ENCODE measurements at places on chromosomes 7 and 10.

GRCh38 chr10:119536508-119537025 lies 6.0 kb downstream of the RGS10 start:
- no peak for DNase-seq

GRCh38 chr7:142745745-142746144 lies 3.5 kb upstream of the PRSS1 start:
- DNase-seq: no peak

- DNase-seq: no peak
Observed at GRCh38 chr10:10492420-10492819, 525.3 kb upstream of the CELF2 start.

DNA sequence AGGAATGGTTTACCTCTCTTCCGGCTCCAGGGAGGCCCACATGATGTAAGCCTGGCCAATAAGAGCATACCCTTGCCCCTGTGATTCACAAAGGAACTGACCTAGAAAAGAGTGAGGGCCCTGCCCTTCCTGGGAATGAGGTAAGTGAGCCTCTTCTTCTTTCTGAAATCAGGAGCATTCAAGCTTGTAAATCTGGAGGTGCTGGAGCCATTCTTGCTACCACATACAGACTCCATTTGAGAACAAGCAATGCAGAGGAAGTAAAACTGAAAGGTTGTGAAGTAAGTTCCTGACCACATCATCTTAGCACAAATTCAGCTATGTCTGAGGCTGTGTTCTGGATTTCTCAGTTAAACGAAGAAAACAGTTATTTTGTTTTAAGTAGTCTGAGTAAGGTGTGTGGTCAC lies 132.2 kb downstream of the CD36 start:
- DNase-seq: no peak

- DNase-seq: no peak
Observed at GRCh38 chr7:111708072-111708471, 145.8 kb upstream of the IMMP2L start.

GRCh38 chr7:151806952-151807775 lies 69.8 kb downstream of the PRKAG2 start:
- no peak for DNase-seq

DNA sequence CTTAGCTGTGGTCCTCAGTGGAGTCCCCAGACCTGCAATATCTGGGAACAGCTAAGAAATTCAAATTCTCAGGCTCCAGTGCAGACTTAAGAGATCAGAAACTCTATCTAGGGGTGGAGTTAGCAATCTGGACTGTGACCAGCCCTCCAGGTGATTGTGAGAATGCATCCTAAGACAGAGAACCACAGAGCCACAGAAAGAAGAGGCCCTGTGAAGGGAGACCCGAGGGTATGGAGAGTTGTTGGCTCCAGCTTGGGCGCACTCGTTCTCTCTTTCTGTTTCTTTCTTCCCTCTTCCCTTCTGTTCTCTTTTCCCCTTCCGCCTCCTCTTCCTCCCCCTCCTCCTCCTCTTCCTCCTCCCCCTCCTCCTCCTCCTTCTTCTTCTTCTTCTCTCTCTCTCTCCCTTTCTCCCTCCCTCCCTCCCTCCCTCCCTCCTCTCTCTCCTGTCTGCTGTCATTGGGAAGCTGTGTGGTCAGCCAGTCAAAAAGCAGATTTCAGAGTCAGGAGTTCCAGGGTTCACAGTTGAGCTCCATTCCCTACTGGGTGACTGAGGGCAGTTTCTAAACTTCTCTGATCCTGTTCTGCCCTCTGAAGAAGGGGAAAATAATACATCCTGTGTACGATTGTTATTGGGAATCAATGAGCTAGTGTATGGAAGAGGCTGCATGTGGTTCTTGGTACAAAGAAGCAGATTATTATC lies 62.1 kb upstream of the STEAP1B start:
- DNase-seq: no peak

GRCh38 chr7:41744161-41744560 lies 41.3 kb upstream of the INHBA start:
- no peak for DNase-seq

DNA sequence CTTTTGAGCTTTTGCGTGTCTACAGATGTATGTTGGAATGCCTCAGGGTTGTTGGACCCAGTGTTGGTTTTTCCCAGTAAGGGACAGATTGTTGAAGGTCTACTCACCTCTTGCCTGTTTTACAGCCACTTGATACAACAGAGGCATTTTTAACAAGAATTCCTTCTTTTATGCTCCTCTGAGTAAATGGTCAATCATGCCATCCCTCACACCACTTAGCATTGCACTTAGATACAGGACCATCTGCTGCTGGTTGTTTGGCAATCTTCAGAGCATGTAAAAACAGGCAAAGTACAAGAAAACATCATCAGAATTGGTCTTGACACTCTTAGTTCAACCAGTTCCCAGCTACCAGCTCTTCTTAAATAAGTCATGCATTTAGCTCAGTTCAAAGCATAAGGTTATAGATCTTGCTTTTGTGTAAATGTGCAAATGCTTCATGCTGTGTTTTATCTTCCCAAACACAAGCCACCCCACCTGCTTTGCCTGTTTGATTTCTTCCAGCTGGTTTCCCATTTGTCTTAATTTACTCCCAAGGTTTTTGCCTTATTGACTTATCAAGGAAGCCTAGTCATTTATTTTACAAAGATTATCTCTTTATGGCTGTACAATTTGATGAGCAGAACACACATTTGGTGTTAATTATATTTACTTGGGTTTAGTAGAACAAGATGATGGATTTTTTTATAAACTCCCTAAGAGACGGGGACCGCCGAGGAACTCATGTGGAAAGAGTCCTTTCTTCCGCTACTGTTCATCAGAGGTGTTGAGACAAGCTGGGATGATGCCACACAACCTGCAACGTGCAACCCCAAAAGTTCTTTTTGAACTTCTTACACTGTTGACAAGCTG lies 136.6 kb downstream of the AHR start:
- DNase-seq: no peak

DNA sequence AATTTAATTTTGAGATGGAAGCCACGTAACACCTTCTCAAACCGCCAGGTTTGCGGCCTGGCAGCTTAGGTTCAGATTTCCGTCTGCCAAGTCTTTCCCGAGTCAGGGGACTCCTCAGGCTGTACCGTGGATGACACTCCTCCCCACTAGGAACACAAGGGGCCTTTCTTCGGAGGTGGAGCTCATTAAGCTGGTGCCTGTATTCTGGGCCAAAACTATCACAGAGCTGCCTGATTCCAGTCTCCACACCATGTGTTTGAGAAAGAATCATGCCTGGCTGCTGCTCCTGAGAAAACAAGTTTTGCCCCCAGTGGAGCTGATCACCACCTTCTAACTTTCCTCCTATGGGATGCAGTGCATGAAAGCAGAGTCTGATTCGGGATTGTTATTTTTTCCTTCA lies 44.8 kb downstream of the TMEM209 start:
- DNase-seq: no peak

- DNase-seq: no peak
Observed at GRCh38 chr7:24716480-24717246, 40.6 kb downstream of the GSDME start.

DNA sequence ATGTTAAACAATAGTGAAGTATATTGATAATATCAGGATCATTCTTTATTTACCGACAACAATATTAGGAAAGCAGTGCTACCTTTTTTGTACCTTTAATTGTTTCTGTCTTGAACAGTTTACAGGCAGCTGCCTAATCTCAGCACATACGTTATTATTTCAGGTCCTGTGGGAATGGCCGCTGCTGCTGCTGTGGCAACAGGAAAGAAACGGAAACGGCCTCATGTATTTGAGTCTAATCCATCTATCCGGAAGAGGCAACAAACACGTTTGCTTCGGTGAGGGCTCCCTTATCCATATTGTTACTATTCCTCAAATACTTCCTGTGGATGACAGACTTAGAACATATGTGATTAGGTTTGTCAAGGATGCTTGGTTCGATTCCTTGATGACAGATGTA lies 59.7 kb downstream of the NRF1 start:
- no peak for DNase-seq

- no peak for DNase-seq
Observed at GRCh38 chr7:75887669-75888369, 9.0 kb downstream of the RHBDD2 start.

DNA sequence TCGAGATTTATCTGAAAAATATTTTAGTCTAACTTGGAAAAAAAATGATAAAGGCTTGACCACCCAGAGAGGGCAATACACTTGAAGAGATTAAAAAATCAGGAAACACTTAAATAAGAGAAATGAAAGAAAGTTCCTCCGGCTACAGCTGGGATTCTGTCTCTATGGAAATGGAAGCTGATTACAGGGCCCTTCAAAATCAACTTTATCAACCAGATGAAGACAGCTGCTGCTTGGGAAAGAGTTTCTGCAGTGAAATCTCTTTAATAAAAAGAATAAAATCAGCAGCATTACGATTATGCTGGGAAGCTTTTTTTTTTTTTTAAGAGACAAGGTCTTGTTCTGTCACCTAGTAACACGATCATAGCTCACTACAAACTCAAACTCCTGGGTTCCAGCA lies 4.5 kb downstream of the RSU1 start:
- DNase-seq: no peak

DNA sequence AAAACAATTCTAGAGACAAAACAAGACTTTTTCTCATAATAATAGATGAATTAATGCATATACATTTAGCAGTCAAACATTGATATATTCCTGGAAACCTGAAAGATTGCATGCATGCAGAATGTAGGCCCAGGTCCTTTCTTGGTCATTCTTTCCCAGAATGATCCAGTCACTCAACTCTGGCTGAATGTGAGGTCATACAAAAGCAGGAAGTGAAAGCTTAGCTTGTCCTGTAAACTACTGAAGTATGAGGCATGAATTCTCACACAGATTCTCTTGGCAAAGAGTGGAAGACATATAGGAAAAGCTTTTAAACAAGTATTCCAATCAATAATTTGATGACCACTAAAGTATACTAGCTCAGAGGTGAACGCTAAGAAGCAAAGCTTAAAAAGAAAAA lies 253.9 kb downstream of the PPP1R3A start:
- no peak for DNase-seq

DNA sequence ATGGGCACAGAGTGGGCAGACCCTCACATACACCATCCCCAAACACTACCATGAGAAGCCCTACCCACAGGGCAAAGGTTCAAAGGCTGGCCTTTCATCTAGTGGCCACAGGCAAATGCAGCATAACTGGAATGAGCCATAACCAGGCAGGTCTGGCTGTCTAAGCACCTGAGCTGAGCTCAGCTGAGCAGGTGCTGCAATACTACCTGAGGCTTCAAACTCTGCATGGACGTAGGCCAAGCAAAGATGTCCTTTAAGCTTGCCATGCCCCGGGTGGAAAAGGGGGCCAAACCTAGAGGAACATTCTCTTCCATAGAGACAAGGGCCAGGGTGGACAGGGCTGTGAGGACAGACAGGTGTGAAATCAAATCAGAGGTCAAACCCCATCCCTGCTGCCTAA lies 65.3 kb upstream of the CAMK2B start:
- DNase-seq: no peak

DNA sequence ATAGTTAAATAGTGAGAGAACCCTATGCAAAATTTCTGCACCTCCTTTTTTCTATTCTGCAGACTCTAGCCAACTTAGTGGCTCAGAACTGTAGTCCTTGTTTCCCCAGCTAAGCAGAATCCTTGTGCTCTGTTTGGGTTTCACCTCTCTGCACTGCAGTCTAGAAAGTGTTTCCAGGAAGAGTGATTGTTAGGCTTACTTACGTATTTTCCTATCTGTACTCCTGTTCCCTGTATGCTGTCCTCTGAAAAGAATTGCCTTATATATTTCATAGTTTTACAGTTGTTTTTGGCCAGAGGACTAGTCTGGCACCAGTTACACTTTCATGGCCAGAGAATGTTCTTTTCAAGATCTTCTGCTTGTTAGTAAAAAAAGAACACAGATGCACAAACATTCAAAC lies 154.6 kb upstream of the POT1 start:
- DNase-seq: no peak

DNA sequence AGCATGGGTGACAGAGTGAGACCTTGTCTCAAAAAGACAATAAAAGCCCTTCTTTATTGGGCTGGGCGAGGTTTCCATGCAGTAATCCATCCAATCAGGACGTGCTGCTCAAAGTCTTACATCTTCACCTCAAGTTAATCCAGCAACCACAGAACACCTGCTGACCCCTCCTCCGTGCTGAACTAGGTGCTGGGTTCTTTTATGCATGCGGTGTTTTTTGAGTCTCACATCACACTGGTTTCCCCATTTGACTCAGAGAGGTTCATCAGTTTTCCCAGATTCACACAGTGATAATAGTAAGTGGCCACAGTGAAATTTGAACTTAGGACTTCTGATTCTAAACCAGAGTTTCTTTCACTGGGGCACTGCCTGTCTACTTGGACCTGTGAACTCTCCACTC lies 58.3 kb upstream of the GTF2I start:
- DNase-seq: no peak

DNA sequence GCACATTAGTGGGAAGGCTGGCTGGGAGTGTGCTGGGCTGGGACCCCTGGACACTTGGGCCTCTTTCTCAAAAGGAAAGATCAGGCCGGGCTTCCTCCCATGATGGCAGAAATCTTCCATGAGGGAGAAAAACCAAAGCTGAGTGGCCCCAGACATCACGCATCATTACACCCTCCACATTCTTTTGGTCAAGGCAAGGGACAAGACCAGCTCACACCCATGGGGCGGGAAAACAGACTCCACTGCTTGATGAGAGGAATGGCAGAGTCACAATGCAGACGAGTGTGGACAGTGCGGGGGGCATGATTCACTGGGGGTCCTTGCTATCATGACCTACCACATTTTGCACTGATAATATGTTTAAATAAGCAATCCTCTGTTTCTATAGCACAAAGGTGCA lies 73.3 kb downstream of the CREB3L2 start:
- DNase-seq: no peak

- DNase-seq: no peak
Observed at GRCh38 chr7:77438131-77438530, 22.0 kb upstream of the GSAP start.

DNA sequence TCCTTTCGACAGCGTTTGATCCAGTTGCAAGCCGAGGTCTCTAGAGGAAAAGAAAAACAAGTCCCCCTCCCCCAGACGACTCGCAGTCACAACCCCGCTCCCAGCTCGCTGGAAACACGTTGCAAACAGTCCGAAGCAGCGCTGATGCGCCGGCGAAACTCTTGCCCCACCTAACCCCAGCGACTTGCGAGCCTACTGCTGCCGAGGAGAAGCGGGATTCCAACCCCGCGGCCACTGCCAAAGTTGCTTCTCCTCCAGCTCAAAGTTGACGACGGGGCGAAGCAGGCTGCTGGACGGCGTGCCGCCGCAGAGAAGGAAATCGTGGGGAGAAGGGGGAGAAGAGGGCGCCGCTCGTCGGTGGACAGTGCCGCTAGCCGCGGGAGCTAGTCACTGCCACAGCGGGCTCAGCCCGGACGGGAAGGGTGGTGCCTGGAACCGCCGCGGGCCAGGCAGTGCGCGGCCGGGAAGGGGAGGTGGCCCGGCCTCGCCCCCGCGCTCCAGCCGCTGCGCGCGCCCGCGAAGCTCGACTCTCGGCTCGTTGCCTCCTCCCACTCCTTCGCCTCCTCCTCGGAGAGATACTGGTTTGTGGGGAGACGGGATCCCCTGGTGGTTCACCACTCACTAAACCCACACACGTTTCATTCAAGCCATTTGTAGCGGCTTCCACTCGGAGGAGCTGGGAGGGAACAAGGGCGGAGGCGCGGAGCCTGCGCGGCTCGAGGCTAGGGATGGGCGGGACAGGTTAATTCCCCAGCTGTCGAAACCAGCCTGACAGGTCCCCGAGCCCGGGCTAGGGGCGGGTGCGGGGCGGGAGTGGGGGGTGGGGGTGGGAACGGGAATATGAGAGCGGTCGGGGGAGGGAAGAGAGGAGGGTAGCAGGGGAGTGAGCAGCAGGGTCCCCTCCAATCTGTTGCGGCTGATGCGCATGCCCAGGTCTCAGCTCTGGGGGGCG lies at the start of gene GPR37:
Gene GPR37, minus strand, starts transcription at position 392 of the 952 bp plus-strand sequence. CDS start 816 bp downstream, outside the sequence.
- peak; percentile 40 for DNase-seq
